ENCODE measurements at places on chromosomes 5 and 9.

DNA sequence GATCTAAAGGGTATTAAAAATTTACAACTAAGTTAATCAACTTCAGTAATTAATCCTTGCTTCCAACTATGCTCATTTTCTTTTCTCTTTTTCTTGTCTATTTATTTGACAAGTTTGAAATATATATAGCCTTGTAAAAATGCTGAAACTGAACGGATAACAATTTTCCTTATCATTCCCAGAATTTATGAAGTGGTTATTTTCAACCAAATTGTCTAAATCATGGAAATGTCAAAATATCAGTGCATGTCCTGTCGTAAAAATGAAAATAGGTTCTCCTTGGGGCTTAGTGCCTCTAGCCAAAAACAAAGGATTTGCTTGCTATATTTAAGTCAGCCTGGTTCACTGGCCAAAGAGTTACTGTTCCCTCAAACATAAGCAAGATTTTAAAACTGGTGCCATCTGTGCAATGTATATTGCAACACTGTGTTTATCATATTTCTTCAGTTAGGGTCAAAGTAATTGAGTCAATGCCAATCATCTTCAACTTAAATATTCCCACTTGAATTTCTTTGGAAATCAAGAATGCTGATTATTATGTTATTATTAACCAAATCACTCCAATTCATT, 798.3 kb downstream of the MAT2B start:
- no peak for DNase-seq

GRCh38 chr5:30808996-30809395, 384.5 kb upstream of the CDH6 start:
- DNase-seq = no peak

- no peak for DNase-seq
Observed at GRCh38 chr5:131265311-131265803, 1.5 kb downstream of the CDC42SE2 start.

DNA sequence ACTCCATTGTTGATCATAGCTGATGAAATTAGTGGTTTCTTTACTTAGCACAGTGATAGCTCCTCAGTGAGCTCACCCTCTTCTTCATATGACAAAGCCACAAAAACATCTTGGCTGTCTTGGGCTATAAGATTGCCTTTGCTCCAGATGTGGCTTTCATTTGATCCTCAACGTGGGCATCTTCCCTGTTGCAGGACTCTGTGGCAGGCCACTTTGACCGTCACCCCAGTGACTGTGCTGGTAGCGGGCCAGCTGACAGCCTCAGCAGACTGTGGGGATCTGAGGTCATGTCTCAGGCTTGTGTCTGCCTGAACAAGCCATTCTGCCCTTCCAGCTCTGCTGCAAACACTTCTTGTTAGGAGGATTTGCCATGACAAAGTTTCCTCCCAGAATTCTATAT, 422.2 kb downstream of the NR2F1-AS1 start:
- no peak for DNase-seq

DNA sequence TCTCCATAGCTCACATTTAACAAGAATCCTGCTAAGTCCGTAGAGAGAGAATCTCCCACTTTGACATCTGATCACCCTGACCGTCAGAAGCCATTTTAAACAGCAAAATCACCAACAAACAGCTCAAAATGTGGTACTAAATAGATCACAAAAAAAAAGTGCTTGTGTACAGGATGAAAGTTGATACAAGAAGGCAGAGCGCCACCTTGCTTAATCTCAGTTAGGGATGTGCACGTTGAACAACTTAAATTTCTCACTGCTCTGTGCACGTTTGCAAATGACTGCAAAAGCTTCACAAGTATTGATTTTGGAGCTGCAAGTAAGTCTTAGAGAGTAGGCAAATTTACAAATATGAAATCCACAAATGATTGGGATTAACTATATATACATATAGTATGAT, 63.1 kb upstream of the NREP start:
- no peak for DNase-seq
